AG04450 (cell line): ENCODE measurements at places on chromosomes 2 and 18. TPM values are rescaled to one million over a fixed set of nuclear protein-coding genes. Genes with fewer than 3 reads are reported as not detected.

The ABCG5 gene
- not detected in 2 replicates for polyA plus RNA-seq

The CKAP2L gene
- 2.9 and 4.4 TPM in 2 replicates for polyA plus RNA-seq

The GBX2 gene
- not detected in 2 replicates for polyA plus RNA-seq

The PSMA8 gene
- polyA plus RNA-seq: not detected in 2 replicates

The IL1A gene
- polyA plus RNA-seq: 0.51 and 0.55 TPM in 2 replicates

The RAB6C gene
- not detected in 2 replicates for polyA plus RNA-seq

The CMPK2 gene
- not detected in 2 replicates for polyA plus RNA-seq

The SPATA3 gene
- not detected in 2 replicates for polyA plus RNA-seq

The PARD6G gene
- polyA plus RNA-seq: 9.6 and 11.2 TPM in 2 replicates
